Astrocyte of the spinal cord (primary cell): ENCODE measurements at places on chromosomes 7 and 10.
A peak's percentile ranks its signal among the peaks of the same experiment; 100 is the strongest.

- no peak for DNase-seq
Measured at GRCh38 chr7:149774237-149775175, 1.1 kb upstream of the ZNF467 start.

GRCh38 chr7:73345538-73345937 is 17.6 kb downstream of the FKBP6 start:
- DNase-seq, result no peak

DNA sequence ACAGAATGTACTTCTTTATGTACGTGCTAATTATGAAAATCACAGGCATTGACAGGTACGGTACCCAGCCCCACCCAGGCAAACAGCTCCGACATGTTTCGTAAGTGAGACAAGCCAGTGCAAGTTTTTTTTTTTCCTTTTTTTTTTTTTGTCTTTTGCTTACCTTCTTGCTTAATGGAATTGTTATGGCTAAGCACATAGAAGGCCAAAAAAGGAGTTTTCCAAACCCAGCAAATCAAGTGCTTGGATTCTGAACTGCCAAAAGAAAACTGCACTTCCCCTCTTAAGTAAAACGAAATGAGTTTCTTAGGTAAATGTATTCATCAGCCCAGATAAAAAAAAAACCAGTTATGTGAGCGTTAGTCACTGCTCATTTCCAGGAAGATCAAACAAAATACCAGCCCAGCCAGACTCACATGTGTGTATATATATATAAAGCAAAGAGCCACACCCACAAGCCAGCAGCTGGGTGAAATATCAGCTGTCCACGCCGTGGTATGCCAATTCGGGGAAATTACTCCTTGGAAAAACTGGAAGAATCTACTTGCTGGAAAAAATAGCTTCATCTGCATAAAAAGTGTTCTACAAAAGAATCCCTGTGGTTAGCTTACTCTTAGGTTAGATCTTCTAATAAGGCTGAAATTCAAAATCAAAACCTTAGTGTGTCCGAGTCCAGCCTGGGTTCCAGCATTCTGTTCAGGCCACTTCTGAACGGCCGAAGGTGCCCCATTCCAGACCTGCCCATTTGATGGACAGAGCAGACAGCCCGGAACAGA is 8.0 kb downstream of the KLF6 start:
- DNase-seq, result peak; percentile 93

GRCh38 chr7:48183370-48183743 is 12.1 kb downstream of the ABCA13 start:
- no peak for DNase-seq

DNA sequence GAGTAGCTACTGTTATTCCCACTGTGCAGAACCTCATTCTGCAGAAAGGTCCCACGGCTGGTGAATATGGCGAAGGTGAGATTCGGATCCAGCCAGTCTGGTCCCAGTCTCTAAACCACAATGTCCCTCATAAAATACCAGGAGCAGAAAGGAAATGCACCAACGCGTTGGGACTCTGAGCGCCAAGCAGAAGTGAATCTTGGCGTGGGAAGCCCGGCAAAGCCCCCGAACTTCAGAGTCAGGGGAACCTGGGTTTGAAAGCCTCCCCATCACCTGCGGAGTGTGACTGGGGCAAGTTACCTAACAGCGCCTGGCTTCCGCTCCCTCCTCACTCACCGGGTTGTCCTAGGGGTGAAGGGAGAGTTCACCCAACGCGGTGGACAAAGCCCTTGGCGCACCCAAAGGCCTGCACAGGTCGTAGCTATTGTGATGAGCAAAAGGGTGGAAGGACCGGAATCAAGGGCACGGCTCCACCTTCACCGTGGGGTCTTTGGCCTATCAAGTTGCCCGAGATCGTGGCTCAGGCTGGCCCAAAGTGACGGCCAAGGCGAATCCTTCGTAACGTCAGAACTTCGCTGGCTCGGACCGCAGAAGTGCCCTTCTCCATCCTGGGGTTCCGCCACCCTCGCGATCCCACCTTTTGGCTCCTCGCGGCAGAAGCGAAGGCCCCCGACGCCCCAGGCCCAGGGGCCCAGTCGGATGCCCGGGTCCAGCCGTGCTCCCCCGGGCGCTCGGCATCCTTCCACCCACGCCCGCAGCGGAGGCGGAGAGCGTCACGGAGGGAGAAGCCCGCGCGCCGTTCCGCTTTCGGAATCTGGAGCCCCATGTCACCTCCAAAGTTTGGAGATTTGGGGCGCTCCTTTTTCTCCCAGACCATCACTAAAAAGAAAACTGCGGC is 811 bp downstream of the RGS10 start:
- peak; percentile 16 for DNase-seq

DNA sequence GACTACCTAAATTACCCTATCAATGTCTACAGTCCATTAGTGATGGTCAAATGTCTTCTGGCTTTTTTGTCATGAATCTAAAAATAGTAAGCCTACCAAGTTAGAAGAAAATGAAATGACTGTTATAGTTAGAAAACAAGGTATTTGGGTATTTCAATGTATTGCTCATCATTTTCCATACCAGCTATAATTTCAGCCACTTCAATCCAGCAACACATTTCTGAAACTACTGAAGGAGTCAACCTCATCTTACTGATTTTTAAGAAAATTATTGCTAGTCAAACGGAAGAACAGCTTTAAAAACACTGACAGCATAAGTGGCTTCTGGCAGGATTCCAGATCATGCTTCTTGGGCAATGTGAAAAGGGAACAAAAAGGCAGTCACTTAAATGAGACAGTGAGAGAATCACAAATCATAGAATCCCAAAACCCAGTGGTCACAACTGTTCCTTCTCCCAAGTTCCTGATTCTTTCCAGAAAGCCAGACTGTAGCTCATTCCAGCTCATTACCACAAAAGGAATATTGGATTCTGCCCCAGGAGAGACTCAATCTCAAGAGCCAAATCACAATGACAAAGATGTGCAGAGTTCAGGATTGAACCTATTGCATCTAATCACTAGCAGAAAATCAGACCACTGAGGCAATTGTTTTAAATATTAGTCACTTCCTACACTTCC is 61.2 kb upstream of the LRRN3 start:
- peak; percentile 54 for DNase-seq

GRCh38 chr10:119207713-119208552 is 562 bp downstream of the GRK5 start:
- DNase-seq, result peak; percentile 59

DNA sequence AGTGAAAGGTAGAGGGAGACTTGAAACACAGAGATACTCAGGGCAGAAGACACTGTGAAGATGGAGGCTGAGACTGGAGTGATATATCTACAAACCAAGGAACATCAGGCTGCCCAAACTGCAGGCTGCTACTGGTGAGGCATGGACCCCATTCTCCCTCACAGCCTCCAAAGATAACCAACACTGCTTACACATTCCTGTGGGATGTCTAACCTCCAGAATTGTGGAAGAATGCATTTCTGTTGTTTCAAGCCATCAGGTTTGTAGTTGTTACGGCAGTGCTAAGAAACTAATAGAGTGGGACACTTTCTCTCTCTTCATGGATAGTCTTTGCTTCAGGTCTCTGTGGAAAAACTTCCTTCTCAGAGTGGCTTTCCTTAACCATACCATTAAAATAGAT is 182.6 kb upstream of the TMEM106B start:
- peak; percentile 42 for DNase-seq

DNA sequence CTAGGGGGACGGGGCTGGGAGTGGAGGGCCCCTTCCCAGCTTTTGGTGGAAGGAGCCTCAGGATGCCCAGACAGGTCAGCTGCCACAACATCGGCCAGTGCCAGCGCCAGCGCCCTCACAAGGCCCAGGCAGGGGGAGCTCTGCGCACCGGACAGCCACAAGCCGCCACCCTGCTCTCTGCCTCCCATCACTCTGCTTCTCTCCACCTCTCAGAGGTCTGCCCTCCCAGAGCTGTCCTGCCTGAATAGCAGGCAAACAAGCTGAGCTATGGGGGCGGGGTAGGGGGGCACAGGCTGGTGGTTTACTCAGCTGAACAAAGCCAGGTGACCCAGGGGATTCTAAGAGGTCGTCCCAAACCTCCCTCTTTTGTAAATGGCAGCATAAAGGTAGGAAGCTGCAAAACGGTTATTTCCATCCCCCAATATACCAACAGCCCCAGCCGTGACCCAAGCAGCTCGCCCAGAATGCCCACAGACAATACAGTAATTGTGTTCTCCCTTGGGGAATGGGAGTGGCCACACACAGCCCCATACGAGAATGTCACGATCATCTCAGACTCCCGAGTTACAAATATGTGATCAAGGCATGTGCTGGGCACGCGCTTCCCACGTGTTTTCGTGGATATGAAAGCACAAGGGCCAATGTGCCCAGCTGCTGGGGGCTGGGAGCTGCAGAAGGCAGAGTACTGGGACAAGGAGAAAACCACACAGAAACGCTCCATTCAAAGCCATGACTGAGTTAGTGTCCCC is 19.7 kb downstream of the FAM53B start:
- DNase-seq, result no peak

- DNase-seq, result no peak
Measured at GRCh38 chr10:63634488-63635065, 113.4 kb downstream of the REEP3 start.

GRCh38 chr7:200704-201103 is 8.3 kb downstream of the FAM20C start:
- DNase-seq, result no peak

DNA sequence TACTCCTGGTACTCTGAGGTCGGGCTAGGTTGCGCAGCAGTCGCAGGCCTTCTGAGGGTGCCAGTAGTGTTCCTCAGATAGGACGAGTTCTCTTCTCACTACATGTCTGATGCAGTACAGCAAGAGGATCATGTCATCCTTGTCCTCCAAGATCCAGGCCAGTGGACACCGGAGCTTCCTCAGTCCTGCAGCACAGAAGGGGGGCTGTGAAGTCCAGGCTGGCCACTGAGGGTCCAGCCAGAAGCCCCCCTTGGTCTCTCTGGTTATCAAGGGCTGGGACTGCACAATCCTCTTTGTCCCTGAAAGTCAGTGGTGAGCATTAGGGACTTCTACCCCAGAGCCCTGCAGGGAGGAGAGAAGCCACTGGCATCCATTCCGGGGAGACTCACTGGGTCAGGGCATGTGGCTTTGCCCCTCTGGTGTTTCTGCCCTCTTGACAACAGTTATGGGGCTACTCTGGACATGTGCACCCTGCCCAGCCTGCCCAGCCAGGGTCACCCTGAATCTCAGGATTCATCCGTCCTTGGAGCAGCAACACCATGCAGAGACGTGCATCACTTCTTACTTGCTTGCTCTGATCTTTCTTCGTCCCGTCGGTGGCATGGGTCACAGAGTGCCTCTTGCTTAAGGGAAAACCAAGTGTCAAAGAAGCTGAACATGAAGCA is 125.7 kb downstream of the ADCY1 start:
- no peak for DNase-seq

GRCh38 chr7:50688226-50688590 is 94.5 kb downstream of the GRB10 start:
- DNase-seq, result no peak

DNA sequence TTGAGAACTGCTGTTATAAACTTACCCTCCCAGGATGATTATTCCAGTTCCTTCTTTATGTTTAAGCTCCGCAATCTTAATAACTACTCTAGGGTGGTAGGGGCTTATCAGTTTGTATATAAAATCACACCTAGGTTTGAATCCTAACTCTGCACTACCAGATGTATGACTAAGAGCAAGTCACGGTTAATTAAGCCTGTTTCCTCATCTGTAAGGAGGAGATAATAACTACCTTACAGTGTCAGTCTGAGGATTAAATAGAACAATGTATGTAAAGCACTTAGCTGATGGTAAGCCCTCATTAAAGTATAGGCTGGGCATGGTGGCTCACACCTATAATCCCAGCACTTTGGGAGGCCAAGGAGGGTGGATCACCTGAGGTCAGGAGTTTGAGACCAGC is 9.2 kb downstream of the DNA2 start:
- DNase-seq, result no peak

DNA sequence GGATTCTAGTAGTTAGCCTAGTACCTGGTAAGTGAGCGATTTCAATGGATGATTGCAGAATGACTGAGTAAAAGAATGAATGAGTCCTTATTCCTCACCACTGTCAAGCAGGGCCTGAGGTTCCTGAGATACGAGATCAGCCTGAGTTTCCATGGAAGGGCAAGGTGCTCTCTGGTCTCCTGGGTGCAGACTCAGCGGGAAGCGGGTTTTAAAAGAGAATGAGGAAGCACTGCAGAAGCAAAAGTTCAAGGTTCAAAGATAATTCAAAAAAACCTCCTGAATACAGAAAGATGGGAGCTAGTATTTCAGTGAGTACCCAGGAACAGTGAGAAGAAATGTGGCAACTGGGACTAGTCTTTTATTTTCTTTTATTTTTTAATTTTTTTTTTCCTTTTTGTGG is 4.3 kb downstream of the ZNF3 start:
- DNase-seq, result no peak

- DNase-seq, result no peak
Measured at GRCh38 chr7:100446040-100446439, 9.7 kb upstream of the PPP1R35 start.

DNA sequence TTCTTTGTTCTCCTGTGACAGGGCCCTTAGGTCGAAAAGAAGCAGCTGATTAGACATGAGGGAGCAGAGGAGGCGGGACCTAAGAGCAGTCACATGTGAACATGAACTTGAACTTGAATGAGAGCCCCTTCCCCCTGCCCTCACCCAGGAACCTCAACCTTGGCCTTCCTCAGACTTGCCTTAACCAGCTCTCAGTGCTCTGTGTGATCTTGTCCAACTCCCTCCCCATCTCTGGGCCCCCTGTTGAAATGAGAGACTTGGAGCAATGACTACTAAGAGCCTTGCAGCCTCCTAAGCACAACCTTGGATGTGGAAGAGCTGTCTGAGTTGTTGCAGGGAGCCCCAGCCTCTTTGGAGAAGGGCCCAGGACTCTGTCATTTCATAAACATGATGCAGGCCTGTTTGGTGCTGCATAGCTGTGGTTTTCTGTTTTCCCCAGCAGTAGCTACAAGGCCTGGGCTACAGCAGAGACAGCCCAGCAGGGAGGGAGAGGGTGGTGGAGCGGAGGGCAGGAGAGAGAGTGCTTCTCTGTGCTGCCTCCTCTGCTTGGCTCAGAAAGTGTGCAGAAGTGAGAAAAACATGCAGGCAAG is 123.9 kb upstream of the ZMIZ1 start:
- peak; percentile 98 for DNase-seq

- DNase-seq, result peak; percentile 52
Measured at GRCh38 chr7:155456738-155457543, 988 bp upstream of the EN2 start.

DNA sequence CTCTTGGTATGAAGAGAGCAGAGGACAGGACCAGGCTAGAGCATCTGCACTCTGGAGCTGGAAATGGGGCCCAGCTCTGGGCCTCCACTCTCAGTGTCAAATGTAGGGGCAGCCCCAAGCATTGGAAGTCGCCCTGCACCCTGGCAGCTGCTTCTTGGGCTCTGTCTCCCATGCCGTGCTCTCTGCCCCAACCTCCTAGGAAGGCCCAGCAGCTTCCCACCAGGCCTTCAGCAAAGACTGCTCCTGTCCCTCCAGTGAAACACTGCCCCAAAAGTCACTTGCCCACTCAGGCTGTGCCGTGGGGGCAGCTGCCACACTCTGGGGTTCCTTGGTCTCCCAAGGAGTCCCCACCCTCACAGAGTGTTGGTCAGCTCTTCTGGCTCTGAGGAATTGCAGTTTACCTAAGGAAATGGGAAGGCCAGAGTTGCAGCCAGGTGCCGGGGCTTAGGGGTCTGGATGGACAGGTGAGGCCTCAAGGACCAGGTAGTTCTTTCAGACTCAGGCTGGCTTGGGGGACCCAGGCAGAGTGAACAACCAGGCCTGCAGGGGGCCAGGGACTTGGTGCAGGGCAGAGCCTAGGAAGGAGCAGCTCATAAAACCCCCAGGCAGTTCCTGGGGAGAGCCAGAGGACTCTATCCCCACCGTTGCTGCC is 9.4 kb upstream of the OPN4 start:
- no peak for DNase-seq

GRCh38 chr7:42091461-42092291 is 145.3 kb downstream of the GLI3 start:
- DNase-seq, result peak; percentile 73
